ENCODE measurements at places on chromosomes 2 and 18.
A peak's percentile ranks its signal among the peaks of the same experiment; 100 is the strongest.

DNA sequence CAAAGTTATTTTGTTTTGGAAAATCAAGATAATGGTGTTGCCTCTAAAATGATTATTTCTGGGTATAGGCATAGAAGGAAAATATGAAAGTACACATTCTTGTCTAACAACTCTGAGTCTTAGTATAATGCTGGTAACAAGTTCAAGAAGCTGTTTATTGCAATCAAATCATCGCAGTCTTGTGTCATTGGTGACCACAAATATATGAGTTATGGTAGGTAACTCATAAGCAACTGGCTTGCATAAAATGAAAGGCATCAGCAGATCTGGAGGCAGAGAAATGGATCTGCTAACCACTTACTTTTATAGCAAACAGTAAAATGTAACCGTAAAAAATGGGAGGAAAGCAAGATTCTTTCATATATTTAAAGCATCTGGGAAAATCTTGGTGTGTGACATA lies 156.2 kb upstream of the TCF4 start:
- no peak for DNase-seq

- DNase-seq: peak; percentile 42
Measured at GRCh38 chr2:14960686-14961324, 328.3 kb downstream of the LRATD1 start.

DNA sequence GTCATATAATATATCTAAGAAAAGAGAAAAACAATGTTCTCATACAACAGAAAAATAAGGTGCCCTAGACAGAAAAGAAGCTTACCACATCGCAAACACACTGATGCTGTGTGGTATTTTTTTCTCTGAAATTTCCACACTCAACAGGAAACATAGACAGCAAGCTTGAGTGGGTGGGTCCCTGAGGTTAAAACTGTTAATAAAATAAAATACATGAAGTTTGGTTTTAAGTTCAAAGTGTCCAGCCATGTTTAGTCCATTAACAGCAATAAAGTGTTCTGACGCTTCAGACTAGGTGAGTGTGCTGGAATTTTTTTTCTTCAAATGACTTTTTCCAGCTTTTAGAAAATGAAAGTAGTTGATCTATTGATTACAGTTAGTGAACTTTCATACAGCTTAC lies 83.3 kb upstream of the EPB41L5 start:
- DNase-seq: no peak

GRCh38 chr18:55579501-55580270 lies 8.3 kb downstream of the TCF4 start:
- no peak for DNase-seq

- no peak for DNase-seq
Measured at GRCh38 chr2:30963184-30963583, 155.9 kb upstream of the CAPN13 start.

GRCh38 chr2:238141541-238142318 lies 3.3 kb downstream of the KLHL30 start:
- no peak for DNase-seq

DNA sequence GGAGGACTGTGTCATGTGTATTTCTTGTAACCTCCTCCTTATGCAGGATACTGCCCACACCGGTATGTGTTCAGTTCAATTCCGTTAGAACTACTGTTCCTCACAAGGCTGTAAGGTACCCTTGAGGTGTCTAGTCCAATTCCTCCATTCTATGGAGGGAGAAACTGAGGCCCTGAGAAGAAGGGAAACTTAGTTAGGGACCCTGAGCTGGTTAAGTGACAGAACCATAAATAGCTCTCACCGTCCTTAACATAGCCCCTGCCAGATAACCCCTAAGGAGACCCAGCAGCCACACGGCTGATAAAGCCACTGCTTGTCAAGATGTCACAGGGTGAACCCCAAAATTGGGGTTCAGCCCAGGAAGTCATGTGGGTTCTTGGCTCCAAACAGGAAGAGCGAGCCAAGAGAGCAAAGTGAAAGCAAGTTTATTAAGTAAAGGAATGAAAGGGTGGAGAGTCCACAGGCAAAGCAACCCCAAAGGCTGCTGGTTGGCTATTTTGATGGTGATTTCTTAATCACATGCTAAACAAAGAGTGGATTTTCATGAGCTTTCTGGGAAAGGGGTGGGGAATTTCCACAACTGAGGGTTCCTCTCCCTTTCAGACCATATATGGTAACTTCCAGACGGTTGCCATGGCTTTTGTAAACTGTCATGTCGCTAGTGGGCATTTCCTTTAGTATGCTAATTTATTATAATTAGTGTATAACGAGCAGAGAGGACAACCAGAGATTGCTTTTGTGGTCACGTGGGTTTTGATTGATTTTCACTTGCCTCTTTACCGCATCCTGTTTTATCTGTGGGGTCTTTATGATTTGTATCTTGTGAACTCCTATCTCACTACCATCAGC lies 83.4 kb upstream of the RTN4 start:
- peak; percentile 88 for DNase-seq

DNA sequence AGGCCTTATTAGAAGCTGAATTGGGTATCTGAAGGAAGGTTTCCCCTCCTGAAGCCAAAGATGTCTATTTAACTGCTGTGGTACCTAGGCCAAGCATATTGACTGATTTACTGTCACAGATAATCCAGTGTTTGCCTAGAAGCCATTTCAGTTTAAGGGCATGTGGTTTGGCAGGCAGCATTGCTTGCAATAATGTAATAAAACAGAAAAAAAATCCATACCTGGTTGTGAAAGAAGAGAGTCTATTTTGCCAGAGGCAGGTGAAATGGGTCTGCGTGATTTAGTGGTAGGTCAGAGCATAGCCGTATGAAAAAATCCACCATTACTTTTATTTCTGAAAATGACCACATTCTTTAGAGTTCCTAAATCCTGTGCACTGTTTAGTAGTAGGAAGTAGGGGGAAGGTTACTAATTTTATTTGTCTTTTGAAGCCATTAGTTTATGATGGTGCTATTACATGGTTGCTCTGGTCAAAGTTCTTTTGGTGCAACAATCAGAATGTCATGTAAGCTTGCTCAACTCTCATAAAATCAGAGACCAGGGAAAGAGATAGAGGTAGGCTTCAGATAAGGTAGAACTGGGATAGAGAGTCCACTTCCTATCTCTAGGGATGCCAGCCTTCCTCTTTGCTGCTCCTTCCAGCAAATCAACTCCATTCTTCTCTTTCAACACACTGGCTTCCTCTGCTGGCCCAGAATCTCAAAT lies 343.4 kb downstream of the GPD2 start:
- DNase-seq: no peak

DNA sequence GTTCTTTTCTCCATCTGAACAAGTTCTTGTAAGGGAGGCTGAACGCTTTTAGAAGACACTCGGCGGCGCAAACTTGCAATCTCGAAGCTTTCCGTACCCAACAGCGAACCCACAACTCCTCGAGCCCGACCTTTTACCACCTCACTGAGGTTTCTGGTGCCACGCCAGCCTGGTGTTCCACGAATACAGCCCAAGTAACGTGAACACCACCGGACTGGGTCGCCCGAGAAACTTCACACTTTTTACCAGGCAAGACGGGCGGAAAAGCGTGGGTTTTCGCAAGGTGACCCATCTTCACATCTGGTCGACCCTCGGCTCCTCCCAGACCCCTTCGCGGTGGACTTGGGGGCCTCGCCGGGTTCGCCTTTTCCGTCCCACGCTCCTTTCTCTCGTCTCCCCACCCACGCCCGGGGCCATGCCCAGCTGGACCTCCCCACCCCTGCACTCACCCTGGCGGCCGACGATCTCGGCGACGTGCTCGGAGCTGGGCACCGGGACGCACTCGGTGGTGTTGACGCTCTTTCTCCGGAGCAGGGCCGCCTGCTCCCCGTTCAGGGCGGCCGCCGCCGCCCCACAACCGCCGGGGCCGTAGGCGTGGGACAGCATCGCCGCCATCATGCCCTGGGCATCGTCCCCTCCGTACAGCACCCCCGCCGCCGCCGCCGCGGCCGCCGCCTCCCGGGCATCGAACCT lies 1.2 kb downstream of the MEX3C start:
- DNase-seq: peak; percentile 31

DNA sequence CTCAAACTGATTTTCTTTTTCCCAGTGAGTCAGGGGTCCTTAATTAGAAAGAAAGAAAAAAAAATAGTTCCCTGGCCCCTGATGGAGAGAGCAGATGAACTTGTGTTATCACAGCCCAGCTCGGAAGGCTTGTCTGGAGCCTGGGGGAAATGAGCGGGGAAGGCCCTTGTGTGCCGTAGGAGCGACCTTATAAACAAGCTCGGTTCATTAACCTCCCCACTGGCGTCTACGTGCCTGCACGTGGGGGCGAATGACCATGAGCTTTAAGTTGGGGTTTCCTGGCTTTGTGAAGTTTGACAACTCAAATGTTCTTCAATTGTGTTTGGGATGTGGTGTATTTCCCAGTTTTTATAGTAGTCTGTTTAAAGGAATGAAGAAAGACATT lies 69.5 kb downstream of the EPAS1 start:
- no peak for DNase-seq

GRCh38 chr2:13067508-13067907 lies 350.8 kb downstream of the TRIB2 start:
- DNase-seq: no peak

GRCh38 chr2:106953779-106954178 lies 67.8 kb upstream of the ST6GAL2 start:
- peak; percentile 28 for DNase-seq

All from fibroblast of mammary gland (primary cell).